ENCODE measurements at places on chromosomes 4 and X. TPM values are rescaled to one million over a fixed set of nuclear protein-coding genes. Genes with fewer than 3 reads are reported as not detected.

GRCh38 chr4:20615486-20616260, 84.6 kb upstream of the PACRGL start:
- DNase-seq: peak; percentile 6
- no peaks in the 10 kb centered on the region for H3K27me3 ChIP-seq
- H3K4me1 ChIP-seq: peaks cover 21% of the 10 kb centered on the region
- no peak overlapping the region for H3K27ac ChIP-seq
- no peaks in the 10 kb centered on the region for H3K36me3 ChIP-seq
- H3K4me3 ChIP-seq: no peak overlapping the region

DCAF8L2 gene
- total RNA-seq: not detected

- no peaks in the 10 kb centered on the region for H3K27me3 ChIP-seq
- H3K27ac ChIP-seq: peak overlapping the region; percentile 75
- H3K4me1 ChIP-seq: peaks cover 23% of the 10 kb centered on the region
Measured at GRCh38 chr4:23945451-23946017, 55.7 kb upstream of the PPARGC1A start.

CCSER1 gene
- total RNA-seq: 7.1 TPM

ADGRG4 gene
- not detected for total RNA-seq

GRCh38 chr4:168682898-168683500, 186.1 kb downstream of the PALLD start:
- DNase-seq: no peak
- H3K27ac ChIP-seq: no peak overlapping the region
- H3K36me3 ChIP-seq: no peaks in the 10 kb centered on the region
- no peaks in the 10 kb centered on the region for H3K4me1 ChIP-seq
- no peak overlapping the region for H3K4me3 ChIP-seq
- no peaks in the 10 kb centered on the region for H3K27me3 ChIP-seq

CSAG1 gene
- not detected for total RNA-seq

DNA sequence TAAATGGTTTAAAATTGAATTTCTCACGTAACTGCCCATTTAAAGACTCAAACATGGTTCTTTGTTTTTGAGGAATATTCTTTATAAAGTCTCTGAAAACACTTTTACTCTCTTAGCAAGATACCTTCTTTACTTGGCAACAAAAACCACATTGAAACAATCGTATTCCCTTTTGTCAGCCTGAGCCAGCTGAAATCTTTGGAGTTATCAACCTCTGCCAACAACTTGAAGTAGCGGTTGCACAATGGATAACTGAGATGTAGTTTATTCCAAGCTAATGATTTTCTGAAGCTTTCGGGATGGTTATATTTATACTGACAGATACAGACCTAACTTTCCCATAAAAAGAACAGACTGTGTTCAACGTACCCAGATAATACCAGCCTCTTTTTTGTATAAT, 561.3 kb downstream of the IL1RAPL1 start:
- DNase-seq: no peak
- no peaks in the 10 kb centered on the region for H3K36me3 ChIP-seq
- H3K4me3 ChIP-seq: no peak overlapping the region
- no peaks in the 10 kb centered on the region for H3K4me1 ChIP-seq

SLC39A8 gene
- 30.8 TPM for total RNA-seq

DNA sequence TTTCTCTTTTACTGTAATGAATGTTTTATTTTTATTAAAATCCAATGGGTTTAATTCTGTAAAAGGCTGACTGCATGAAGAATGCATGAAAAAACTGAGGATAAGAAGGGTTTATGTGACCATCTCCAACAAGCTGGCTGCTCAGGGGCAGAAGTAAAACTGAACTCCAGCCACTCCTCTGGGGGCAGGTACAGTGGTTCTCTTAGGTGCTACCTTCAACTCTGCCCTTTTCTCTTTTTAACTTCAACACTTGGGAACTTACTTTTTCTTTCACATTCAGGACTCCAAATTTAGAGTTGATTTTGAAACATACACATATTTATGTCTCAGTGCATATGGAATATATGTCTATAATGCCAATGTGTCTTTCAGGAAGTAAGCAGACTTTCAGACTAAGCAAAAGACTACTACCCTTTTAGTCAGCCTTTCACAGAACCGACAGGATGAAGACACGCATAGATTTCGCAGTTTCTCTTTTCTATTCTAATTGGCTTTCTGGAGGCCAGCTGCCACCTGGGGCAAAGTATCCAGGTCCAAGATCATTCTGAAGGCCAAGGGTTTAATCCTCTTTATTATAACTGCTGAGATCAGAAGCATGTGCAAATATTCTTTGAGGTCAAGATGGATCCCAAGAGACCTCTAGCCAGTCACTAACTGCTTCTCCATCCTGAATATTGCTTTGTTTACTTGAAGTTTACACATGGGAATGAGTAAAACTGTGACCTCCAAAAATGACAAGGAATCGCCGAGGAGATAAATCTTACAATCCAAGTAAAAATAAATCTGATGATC, 30.7 kb downstream of the HS3ST1 start:
- H3K27me3 ChIP-seq: no peaks in the 10 kb centered on the region
- H3K4me3 ChIP-seq: no peak overlapping the region
- H3K4me1 ChIP-seq: peaks cover 30% of the 10 kb centered on the region
- no peak for DNase-seq

GRCh38 chr4:5822619-5823018, 70.3 kb downstream of the CRMP1 start:
- no peaks in the 10 kb centered on the region for H3K27me3 ChIP-seq
- no peak overlapping the region for H3K4me3 ChIP-seq
- DNase-seq: no peak
- H3K4me1 ChIP-seq: no peaks in the 10 kb centered on the region

HTR2C gene
- total RNA-seq: not detected

GAGE2A gene
- total RNA-seq: not detected

GRCh38 chr4:38980903-38981676, 51.1 kb downstream of the TMEM156 start:
- DNase-seq: no peak
- H3K4me1 ChIP-seq: no peaks in the 10 kb centered on the region
- H3K27ac ChIP-seq: no peak overlapping the region
- H3K4me3 ChIP-seq: no peak overlapping the region

DNA sequence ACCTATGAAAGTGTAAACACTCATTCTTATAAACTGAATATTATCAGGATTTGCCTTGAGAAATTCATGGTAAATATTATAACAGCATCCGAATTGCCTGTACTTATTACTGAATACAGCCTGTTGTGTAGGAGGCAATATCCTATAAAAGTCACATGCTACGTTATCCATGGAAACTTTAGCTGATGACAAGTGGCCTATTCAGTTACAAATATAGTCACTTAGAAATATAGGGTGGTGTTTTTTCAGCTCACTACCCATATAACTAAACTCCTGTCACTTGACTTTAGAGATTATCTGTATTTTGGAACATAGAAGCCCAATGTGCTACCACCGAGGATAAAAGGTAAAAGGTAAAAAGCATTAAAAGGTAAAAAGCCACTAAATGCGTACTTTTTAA, 493.4 kb downstream of the INPP4B start:
- no peak overlapping the region for H3K4me3 ChIP-seq
- H3K27me3 ChIP-seq: no peaks in the 10 kb centered on the region
- no peaks in the 10 kb centered on the region for H3K36me3 ChIP-seq
- peak overlapping the region; percentile 71 for H3K27ac ChIP-seq
- DNase-seq: no peak

DNA sequence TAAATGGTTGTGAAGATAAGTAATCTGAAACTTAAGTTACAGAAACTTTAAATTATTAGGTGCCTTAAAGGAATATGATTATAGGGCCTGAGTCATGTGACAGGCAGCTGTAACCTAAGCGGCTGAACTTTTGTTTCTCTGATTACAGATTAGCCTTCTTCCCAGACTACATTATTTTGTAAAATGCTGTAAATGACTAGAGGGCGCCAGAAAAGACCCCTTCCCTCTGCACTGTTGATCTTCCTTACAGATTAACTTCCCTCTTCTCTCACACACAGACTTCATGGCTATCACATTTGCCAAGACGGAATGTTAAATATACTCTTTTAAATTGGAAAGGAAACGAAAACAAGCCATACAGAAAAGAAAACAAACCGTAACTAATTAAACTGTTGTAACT, 96.6 kb downstream of the EVC2 start:
- H3K4me3 ChIP-seq: no peak overlapping the region
- no peak overlapping the region for H3K27ac ChIP-seq
- DNase-seq: no peak

BEX4 gene
- total RNA-seq: not detected

DNA sequence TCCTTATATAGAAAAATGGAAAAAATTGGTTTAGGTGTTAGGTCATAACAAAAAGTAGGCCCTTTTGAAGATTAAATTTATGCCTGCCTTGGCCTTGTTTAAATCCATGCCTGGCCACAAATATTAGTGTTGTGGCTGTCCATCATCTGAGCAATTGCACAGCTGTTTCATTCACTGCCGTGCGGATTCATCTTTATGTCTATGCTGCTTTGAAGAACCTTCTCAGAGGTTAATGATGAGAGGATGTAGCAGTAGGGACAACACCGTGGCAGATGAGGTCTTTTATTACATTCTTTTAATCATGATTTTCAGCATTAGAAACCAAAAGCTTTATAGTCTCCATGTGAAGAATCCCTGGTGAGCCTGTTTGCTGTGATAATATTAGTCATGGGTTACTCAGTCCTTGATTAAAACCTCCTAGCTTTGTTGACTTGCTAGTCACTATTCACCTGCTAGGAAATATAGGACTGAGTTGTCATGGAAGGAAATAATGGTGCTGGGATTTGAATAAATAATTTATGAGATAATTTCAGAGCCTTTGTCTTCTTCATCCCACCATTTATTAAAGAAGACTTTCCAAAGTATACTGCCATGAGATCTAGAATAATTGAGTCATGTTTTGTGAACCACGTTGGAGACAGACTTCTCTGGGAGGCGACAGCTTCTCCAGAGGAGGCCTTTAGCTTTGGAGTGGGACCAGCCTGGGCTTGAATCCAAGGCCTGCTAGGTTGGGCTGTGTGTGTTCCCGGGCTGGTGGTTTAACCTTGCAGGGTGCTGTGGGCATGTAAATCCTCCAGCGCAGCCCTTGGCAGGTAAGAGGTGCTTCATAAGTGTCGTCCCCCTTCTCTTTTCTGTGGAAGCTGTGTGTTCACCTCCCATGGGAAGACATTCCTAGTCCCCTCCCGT, 53.5 kb downstream of the PTTG2 start:
- H3K36me3 ChIP-seq: no peaks in the 10 kb centered on the region
- DNase-seq: no peak
- H3K4me1 ChIP-seq: no peaks in the 10 kb centered on the region
- no peaks in the 10 kb centered on the region for H3K27me3 ChIP-seq

DNA sequence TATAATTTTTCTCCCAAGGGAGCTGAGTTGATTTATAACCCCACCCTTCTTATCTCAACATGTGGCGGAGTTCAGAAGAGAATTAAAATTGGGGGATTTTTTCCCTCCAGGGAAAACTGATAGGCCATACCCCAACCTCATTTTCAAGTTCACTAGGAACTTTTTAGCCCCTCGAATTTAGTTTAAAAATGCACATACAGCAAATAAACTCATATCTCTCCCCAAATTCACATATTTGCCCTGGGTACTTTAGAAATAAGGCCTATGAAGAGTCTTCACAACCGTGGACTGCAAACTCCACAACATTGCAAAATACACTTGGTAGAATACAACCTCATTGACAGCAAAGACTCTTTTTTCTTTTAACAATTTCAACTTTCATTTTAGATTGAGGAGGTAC, 206.7 kb upstream of the LEF1 start:
- no peaks in the 10 kb centered on the region for H3K36me3 ChIP-seq
- no peak overlapping the region for H3K4me3 ChIP-seq
- H3K27ac ChIP-seq: no peak overlapping the region
- H3K4me1 ChIP-seq: no peaks in the 10 kb centered on the region
- peaks cover 36% of the 10 kb centered on the region for H3K27me3 ChIP-seq

GRCh38 chr4:33063241-33063640, 2343.1 kb downstream of the PCDH7 start:
- H3K4me3 ChIP-seq: no peak overlapping the region
- H3K4me1 ChIP-seq: no peaks in the 10 kb centered on the region
- no peak overlapping the region for H3K27ac ChIP-seq
- no peaks in the 10 kb centered on the region for H3K27me3 ChIP-seq
- no peak for DNase-seq

- H3K4me3 ChIP-seq: no peak overlapping the region
- H3K27ac ChIP-seq: no peak overlapping the region
- no peak for DNase-seq
- H3K27me3 ChIP-seq: no peaks in the 10 kb centered on the region
- H3K36me3 ChIP-seq: peaks cover 9% of the 10 kb centered on the region
- no peaks in the 10 kb centered on the region for H3K4me1 ChIP-seq
Measured at GRCh38 chr4:109497511-109497910, 62.5 kb upstream of the MCUB start.

FAM236D gene
- not detected for total RNA-seq

DNA sequence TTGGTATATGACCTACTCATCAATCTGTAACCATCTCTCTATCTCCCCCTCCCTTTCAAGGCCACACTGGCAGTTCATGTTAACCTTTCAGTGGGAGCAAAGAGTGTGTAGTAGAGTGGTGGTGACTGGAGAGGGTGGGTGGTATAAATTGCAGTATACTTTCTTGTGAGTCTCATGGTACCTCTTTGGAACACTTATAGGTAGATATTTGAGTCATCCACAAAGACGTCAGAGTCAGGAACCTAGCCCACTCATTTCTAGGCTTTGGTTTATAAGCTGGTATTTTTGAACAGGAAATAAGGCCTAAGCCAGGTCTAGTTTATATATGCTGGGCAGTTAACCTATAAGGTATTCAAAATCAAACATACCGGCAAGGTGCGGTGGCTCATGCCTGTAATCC, 36.3 kb downstream of the RLIM start:
- H3K27ac ChIP-seq: no peak overlapping the region
- peaks cover 11% of the 10 kb centered on the region for H3K36me3 ChIP-seq
- no peaks in the 10 kb centered on the region for H3K4me1 ChIP-seq
- H3K27me3 ChIP-seq: no peaks in the 10 kb centered on the region
- no peak for DNase-seq

DNA sequence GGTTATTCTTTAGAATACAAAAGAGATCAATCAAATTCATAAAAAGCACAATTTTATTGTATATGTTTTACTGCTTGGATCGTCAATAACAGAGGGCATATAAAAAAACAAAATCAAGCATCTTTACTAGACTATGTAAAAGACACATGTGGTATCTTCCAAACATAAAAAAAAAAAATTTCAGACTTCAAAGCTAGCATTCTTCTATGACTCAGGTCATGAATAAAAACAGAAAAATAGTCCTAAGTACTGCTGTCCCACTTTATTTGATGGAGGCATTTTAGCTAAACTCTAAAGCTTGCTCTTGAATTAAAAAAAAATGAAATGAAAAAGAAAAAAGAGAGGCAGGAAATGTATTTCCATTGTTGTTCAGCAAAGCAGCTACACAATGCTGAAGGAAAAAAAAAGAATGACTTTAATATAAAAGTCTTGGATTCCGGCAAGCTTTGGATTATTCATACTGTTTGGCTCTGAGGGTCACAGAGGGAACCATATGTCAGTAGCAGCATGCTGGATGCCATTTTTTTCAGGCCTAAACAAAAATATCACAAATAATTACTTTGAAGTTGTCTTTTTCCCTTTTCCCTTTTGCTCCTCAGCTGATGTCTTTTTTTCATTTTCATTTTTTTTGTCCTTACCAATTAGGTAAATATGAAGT, 249.1 kb upstream of the DIAPH2 start:
- no peak for DNase-seq
- H3K36me3 ChIP-seq: no peaks in the 10 kb centered on the region
- no peaks in the 10 kb centered on the region for H3K27me3 ChIP-seq
- H3K4me1 ChIP-seq: peaks cover 18% of the 10 kb centered on the region
- no peak overlapping the region for H3K4me3 ChIP-seq
- H3K27ac ChIP-seq: no peak overlapping the region

GRCh38 chrX:66002824-66003680, 36.8 kb downstream of the VSIG4 start:
- no peak overlapping the region for H3K4me3 ChIP-seq
- no peaks in the 10 kb centered on the region for H3K27me3 ChIP-seq
- no peaks in the 10 kb centered on the region for H3K4me1 ChIP-seq

Measured in Calu3 (cell line).